Right renal cortex interstitium (tissue), 3 donors: ENCODE measurements at places on chromosomes 1 and 21. TPM values are rescaled to one million over a fixed set of nuclear protein-coding genes. Genes with fewer than 3 reads are reported as not detected.
A peak's percentile ranks its signal among the peaks of the same experiment; 100 is the strongest.

- DNase-seq = no peak
Observed at GRCh38 chr1:192888574-192888973, 79.7 kb downstream of the RGS2 start.

DNA sequence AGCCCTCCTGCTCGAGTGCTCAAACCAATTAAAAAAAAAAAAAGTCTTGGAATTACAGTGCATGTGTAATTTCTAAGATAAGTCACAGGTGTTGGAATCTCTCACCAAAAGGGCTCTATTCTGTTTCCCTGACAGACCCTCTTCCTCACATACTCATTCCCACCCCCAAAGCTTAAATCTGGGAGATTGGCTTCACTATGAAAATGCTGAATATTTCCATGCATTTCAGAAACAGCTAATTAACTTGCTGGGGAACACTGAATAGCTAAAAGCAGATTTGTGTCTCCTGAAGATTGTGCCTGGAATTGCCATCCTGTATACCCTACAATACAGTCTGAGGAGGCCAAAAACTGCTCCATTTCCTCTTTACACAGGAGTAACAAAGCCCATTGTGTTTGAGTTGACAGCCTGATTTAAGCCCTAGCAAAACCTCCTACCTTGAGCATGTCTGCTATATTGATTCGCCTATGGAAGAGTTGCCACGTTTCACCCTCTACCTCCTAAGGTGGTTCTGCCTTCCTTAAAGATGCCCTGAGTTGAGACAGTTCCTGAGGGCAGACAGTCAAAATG, 1.4 kb upstream of the PIK3R3 start:
- no peak for DNase-seq

Gene CELA3A
- polyA plus RNA-seq = not detected

GRCh38 chr1:35683012-35683411, 35.7 kb downstream of the C1orf216 start:
- DNase-seq = no peak

DNA sequence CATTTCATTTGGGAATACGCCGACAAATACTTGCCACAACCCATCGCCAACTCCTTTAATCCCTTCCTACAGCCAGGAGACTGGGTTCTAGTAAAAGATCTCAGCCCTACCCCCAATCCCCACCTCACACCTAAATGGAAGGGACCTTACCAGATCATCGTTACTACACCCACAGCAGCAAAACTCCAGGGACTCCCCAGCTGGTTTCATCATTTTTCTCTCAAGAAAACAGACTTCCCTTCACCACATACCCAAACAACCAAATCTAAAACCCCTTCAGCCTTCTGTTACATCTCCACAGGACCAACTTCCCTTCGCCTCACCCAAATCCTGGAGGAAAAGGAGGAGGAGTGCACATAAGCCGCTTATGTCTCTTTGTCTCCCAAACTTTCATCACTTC, 23.7 kb upstream of the SLC2A5 start:
- no peak for DNase-seq

Gene ZNF593OS
- polyA plus RNA-seq = 0.42 TPM

Gene SERPINC1
- 0.52 TPM for polyA plus RNA-seq

DNA sequence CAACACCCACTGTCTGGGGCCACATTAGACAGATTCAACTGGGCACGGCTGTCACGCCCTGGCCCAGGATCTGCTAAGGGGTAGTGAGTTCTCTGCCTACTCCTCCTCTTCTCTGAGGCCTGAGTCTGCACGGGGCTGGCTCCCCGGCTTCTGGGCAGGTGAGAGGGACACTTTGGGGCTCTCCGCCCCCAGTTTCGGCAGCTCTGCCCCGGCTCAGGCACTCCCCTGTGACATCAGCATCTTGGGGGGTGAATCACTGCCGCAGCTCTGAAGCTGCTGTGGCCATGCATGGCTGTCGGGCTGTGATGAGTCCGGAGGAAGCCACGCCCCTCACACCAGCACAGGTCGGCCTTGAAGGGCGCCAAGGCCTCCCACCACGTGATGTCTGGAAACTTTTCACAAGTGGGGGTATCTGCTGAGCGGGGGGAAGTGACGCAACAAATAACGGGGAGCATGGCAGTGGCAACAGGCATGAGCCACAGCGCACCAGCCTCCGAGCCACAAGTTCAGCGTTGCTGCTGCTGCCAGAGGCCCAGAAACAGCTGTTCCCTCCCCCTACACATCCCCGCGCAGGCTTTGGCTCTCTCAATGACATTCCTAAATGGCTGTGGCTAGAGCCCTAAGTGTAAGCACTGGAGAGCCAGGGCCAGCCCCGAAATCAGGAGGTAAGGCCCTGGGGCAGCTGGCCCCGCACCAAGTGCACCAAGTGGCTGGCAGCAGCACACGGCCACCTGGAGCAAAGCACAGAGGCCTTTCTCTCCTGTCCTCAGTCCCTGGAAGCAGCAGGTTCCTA, 26.3 kb downstream of the ZBTB17 start:
- DNase-seq = peak; percentile 36

GRCh38 chr1:72837781-72838180, 555.4 kb upstream of the NEGR1 start:
- DNase-seq = no peak

Gene TRABD2B
- 17.2 TPM for polyA plus RNA-seq

DNA sequence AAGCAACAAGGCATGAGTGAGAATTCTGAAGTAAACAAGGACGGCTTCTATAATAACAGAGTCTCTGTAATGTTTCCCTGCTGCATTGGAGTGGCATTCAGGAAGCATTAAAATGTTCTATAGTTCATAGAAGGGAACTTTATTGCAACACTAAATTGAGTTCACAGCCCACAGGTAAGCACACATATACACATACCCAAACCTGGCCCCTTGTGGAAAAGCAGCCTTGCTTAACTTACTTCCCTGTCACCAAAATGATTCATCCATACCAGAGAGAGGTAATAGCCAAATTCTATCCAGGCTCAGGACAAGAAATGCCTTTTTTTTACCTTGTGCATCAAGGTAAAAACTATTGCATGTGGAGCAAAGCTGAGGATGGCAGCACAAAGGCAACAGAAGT, 241.4 kb downstream of the HHIPL2 start:
- DNase-seq = no peak

- no peak for DNase-seq
Observed at GRCh38 chr21:33339918-33340317, 15.1 kb downstream of the IFNAR1 start.

Gene WLS
- 163 TPM for polyA plus RNA-seq

DNA sequence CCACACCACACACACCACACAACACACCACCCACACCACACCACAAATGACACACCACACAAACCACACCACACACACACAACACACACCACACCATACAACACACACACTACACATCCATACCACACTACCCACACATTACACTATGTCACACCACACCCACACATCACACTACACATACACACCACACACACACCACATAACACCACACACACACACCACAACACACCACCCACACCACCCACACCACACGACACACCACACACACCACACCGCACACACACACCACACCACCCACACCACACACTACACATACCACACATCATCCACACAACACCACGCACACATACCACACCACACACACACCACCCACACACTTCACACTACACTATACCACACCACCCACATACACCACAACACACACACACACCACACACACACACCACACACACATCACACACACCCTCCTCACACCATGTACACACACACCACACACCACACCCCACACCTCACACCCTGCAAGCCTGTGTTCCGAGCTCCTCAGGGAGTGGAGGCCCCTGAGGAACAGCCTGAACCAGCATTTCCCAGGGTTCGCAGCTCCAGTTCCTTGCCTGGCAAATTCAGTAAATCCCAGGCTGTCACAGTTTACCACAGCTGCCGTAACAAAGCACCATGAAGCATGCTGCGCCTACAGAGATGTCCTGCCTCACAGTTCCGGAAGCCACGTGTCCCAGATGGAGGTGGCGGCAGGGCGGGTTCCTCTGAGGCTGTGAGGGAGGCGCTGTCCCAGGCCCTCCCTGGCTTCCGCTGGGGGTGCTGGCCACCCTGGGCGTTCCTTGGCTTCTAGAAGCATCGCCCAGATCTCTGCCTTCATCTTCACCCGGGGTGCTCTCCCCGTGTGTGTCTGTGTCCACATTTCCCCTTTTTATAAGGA, 69.8 kb upstream of the ATP5PO start:
- DNase-seq = no peak

Gene SPATA1
- polyA plus RNA-seq = 1.7 TPM

GRCh38 chr1:37951783-37952624, 5.2 kb upstream of the INPP5B start:
- no peak for DNase-seq

Gene TGFB2
- 13.6 TPM for polyA plus RNA-seq

Gene ETV3L
- not detected for polyA plus RNA-seq

DNA sequence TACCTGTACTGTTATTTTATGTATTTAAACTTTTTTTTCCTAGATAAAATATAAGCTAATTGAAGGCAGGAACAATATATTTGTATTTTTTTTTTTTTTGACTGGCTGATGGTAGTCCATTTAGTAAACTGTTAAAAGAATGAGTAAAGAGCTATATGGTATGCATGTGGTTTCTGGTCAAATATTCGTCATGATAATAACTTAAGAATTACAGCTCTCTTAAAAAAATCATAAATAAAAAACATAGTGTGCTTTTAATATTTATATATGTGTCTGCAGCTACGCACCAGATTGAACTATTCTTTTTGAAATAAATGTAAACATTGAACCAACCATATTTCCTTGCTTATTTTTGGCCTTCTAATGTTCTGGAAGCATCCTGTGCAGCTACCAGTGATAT, 272.3 kb upstream of the C1orf105 start:
- no peak for DNase-seq

- no peak for DNase-seq
Observed at GRCh38 chr1:33790577-33790976, 73.3 kb upstream of the HMGB4 start.

Gene FMO5
- polyA plus RNA-seq = 7.9 TPM

DNA sequence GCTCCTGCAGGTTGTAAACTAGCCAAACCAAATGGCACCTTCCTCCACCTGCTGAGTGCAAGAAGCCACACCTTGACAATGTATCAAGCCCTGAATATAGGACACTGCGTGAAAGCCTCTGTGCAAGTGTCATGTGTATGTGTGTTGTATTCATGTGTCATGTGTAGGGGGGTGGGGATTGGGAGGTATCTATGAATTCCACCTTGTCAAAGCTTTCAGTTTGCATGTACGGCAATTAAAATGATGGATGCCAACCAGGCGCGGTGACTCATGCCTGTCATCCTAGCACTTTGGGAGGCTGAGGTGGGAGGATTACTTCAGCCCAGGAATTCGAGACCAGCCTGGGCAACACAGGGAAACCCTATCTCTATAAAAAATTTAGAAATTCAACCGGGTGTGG, 19.8 kb downstream of the CD34 start:
- DNase-seq = no peak

Gene OR2G6
- 0.06 TPM for polyA plus RNA-seq

DNA sequence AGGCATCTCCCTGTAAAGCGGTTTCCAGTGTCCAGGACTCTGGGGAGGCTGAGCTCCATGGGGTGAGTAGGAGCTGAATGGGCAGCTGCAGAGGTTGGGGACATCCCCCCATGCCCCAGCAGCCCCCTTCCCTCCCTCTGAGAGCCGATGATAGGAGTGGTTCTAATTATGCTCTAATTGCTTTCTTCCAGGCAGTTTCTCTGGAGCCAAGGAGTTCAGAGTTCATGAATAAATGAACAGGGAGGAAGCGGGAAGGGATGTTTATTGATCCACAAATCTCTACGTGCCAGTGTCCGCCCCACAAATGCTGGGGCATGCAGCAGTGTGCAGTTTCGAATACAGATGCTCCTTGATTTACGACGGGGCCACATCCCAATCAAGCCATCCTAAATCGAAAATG, 15.6 kb downstream of the NKAIN1 start:
- DNase-seq = no peak

- no peak for DNase-seq
Observed at GRCh38 chr1:206803221-206803730, 31.0 kb upstream of the IL10 start.

- peak; percentile 27 for DNase-seq
Observed at GRCh38 chr1:59261537-59261936, 35.4 kb upstream of the FGGY start.

- peak; percentile 61 for DNase-seq
Observed at GRCh38 chr1:54715493-54716298, at the start of gene TTC4. Gene TTC4, plus strand, starts transcription at chr1:54715861. Its CDS starts 48 bp downstream, at chr1:54715909.

- DNase-seq = no peak
Observed at GRCh38 chr1:39255222-39255621, 50.7 kb downstream of the MACF1 start.

Gene RHCE
- 1.4 TPM for polyA plus RNA-seq

- DNase-seq = no peak
Observed at GRCh38 chr1:197143276-197143675, 3.2 kb downstream of the ASPM start.

- no peak for DNase-seq
Observed at GRCh38 chr21:42835611-42836401, 43.5 kb downstream of the WDR4 start.

- no peak for DNase-seq
Observed at GRCh38 chr1:18293291-18293690, 185.7 kb downstream of the IGSF21 start.

- DNase-seq = no peak
Observed at GRCh38 chr1:40795811-40796586, 12.4 kb downstream of the KCNQ4 start.

DNA sequence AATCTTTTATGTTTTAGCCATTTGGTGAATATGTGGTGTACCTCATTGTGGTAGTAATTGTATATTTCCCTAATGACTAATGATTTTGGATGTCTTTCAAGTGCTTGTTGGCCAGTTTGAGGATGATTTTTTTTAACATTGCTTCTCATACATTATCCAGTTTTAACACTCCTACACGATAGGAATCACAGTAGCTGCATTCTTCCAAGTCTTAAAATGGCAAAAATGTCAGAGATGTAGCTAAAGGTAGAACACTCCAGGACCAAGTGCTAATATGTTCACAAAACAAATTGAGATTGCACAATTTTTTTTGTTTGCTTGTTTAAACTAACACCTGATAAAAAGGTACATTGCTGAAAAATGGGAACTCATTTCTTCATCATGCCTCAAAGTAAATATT, 11.7 kb downstream of the USP25 start:
- no peak for DNase-seq

- no peak for DNase-seq
Observed at GRCh38 chr1:235867903-235868469, 1.3 kb upstream of the LYST start.

DNA sequence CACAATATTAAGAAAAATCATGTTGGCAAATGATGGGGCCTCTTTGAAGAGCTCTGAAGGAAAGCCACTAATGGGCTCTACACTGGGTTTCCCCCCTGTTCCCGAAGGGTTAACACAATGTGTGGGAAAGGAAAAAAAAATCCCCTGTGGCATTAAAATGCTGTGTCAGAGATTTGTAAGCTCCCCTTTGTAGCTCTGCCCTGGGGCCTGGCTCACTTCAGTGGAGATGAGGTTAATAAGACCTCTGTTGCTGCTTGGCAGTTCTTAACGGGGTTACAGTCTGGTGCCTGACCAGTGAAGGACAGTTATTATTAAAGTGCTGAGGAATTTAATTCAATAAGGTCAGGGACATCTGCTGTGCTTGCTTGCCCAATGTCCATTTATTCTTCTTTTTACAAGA, 129.7 kb upstream of the UBE2U start:
- DNase-seq = no peak

- no peak for DNase-seq
Observed at GRCh38 chr1:43687301-43688108, 19.8 kb upstream of the ST3GAL3 start.

Gene RGS21
- not detected for polyA plus RNA-seq
